ENCODE measurements at places on chromosomes 11 and 22.

DNA sequence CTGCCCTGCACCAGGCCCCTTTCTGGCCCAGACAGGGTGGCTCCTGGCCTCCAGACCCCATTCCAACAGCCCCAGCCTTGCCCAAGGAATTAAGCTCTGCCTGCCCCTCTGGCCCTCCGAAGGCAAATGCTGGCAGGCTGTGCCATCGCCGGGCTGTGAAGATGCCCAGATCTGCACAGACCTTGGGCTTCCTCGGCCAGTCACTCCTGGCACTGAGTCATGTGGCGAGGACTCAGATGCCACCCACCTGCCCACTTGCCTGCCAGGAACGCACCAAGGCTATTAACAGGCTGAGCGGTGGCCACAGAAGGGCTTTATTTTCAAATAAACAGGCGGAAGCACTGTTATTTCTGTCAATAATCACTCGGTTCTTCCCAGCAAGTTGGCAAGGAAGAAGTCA, 50.3 kb upstream of the TTLL12 start:
- DNase-seq: no peak

DNA sequence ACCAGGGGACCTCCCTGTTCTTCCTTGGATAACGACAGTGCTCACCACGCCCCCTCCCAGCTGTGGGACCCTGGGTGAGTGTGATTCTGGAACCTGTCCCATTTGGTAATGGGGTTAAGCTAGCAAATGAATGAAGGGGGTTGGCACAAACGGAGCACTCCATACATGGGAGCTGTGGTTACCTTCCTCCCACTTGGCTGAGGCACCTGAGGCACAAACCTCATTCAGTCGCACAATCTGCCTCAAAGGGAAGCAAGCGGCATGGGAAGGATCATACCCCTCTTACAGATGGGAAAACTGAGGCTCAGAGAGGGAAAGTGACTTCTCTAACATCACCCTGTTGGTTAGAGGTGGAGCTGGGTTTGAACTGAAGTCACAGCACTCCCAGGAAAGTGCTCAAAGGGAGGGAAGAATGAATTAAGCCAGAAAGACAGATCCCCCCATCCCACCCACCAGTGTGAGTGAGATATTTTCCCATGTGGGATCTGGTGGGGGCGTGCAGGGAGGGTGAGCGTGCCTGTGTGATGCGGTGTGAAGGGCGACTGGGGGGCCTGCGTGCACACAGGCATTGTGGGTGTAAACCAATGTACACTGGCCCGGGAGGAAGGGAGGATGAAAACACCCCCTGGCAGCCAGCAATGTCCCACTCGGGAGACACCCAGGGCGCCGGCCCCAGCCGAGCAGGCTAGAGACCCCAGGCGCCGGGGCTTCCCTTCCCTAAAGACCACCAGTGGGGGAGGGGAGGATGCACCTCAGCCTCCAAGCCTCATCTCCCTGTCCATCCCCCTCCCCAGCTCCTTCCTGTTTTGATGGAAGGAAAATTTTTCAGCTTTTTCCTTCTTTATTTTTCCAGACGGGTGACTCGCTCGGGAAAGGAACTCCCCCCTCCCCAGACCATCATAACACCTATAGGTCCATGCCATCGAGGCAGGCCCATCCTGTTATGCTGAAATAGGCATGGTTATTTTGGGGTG, 8.0 kb upstream of the PDGFB start:
- DNase-seq: no peak

DNA sequence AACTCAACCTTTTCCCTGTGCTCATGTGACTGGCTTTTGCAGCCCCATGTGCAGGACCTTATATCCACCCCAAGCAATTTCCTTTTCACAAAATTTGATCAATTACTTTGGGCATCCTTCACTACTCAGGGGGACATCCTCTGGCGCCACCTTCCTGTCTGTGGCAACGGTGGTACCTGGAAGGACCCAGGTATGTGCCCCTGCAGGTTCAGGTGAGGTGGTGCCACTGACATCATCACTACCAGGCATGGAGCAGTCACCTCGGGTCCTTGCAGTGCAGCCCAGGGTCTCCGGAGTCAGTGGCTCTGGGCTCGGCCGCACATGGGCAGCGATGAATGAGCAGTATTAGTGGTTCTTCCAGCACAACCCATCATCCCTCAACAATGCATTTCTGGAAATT, 37.7 kb upstream of the B3GAT1 start:
- no peak for DNase-seq

GRCh38 chr11:104534278-104534677, 364.0 kb downstream of the CASP12 start:
- DNase-seq: no peak

DNA sequence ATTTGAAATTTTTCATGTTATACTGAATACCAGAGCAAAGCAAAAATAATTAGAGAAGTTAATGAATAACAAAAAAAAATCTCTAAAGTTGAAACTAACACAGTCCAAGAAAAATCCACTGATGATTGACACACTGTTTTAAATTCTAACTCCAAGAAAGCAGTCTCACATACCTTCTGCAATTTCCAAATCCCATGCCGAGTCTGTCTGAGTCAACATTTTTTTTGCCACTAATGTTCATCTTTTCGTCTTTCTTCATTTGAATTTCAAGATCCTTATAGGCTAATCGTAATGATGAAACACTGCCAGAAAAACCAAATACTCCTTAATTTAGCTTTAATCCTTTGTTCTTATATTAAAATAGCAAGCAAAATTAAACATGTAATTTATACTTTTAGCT, 39.5 kb downstream of the ARFGAP3 start:
- DNase-seq: no peak

GRCh38 chr11:34459507-34460162, 20.9 kb downstream of the CAT start:
- DNase-seq: no peak

DNA sequence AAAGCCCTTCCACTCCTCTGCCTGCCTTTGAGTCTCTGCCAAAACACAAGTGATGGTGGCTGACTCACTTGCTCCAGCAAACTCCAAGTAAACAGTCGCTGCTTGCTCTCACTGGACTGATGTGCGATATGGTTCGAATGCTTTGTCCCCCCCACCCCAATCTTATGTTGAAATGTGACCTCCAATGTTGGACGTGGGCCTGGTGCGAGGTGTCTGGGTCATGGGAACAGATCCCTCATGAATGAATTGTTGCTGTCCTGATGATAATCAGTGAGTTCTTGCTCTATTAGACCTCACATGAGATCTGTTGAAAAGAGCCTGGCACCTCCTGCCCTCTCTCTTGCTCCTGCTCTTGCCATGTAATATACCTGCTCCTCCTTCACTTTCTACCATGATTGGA, 747.9 kb downstream of the OPCML start:
- DNase-seq: no peak

DNA sequence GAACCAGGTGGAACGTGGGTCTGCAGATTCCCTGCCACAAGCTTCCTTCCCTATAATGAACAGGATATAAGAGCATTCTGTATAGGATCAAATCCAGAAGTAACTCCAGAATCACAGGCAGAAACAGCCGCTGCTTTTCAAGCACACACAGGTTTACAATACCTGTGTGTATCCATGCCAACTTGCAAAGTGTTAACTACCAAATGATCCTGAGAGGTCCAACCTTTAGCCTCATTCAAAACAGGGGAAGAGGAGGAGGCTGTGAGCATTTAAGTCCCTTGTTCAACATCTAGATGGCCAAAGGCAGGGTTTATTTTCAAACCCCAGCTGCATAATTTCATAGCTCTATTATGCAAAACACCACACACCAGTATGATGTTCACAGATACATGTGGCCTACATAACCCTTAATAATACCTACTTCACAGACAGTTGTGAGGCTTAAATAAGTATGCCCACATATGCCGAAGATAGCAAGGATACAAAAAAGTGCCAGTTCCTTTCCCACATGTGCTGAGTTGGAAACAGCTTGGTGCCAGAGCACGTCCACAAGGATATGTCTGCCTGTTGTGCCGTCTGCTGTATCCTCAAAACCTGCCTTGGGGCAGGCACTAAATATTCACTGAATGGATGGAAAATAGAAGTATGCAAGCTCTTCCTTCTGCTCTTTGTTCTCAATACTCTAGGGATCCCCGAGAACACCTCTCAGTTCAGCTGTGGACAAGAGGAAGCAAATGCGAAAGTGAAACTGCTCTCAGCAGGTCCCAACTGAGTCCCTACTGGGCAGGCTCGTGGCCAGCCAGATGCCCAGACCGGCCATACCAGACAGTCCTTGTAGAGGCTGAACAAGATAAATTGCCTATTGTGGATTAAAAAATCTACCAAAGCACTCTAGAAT, 66.8 kb downstream of the LARGE1 start:
- DNase-seq: no peak

- no peak for DNase-seq
Measured at GRCh38 chr22:46114518-46115387, 35.6 kb upstream of the PPARA start.

DNA sequence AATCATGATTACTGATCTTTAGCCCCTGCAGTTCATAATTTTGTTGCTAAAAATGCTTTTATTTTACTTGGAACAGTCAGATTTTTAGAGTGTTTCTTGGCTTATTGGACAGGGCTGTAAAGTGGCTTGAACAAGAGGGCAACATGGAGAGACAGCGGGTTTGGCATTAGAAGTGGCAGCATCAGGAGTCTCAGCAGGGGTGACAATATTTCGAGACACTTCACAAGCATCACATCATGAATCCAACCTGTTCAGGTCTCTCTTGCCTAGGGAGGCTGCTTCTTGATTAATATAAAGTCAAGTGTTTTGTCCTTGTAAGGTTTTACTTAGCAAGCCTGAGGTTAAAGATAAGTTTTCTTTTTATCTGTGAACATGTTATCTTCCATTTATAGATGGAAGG, 2249.5 kb downstream of the LRRC4C start:
- no peak for DNase-seq

GRCh38 chr22:33867118-33867866, 53.0 kb downstream of the LARGE1 start:
- DNase-seq: no peak

- no peak for DNase-seq
Measured at GRCh38 chr11:93567401-93567895, 24.3 kb upstream of the SMCO4 start.

GRCh38 chr22:31611061-31611760, 50.8 kb downstream of the PISD start:
- no peak for DNase-seq

DNA sequence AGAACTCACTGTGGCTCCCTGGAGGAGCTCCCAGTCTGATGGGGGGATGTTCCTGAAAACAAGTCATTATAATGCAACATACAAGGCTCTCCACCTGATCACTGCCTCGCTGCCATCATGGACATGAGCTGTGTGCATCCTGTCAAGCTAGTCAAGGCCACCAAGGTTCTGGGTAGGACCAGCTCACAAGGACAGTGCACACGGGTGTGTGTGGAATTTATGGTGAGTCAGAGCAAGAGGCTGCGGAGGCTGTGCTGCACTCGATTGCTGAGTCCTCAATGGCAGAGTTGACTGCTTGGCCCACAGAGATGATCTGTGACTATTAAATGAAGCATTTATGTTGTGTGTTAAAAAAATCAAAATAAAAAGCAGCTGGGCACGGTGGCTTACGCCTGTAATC, 96.6 kb downstream of the SEZ6L start:
- no peak for DNase-seq

GRCh38 chr11:81874635-81875034, 859.0 kb downstream of the FAM181B start:
- DNase-seq: no peak

DNA sequence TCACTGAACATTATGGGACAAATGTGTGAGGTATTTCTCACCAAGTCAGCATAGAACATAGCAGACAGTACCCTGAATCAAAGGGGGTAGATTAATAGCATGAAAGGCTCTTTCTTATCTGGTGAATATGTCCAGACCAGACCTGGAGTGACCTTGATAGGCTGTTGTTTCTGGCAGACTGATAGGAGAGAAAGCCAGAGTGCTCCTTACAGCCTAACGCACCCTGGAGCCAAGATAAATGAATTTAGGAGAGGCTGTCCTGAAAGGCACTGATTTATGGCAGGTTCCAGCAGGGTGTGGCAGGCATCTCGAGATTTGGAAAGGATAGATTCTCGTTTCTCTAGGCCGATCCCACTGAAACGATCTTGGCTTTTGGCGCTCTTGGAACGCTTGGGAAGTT, 204.6 kb downstream of the DBX1 start:
- DNase-seq: no peak

DNA sequence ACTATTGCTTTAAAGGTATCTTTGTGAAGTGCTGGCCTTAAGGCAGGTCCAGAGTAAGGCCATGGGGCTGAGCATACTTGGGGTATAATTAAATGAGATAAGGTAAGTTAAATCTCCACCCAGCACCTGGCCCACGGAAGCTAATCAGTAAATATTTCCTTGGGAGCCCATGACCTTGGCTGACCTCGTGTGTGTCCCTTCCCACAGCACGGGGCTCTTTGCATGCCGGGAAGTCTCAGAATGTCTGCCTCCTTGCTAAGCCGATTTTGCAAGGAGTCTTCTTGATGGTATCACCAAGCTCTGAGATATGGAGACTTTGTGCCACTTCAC, 46.5 kb downstream of the ADM start:
- DNase-seq: no peak

DNA sequence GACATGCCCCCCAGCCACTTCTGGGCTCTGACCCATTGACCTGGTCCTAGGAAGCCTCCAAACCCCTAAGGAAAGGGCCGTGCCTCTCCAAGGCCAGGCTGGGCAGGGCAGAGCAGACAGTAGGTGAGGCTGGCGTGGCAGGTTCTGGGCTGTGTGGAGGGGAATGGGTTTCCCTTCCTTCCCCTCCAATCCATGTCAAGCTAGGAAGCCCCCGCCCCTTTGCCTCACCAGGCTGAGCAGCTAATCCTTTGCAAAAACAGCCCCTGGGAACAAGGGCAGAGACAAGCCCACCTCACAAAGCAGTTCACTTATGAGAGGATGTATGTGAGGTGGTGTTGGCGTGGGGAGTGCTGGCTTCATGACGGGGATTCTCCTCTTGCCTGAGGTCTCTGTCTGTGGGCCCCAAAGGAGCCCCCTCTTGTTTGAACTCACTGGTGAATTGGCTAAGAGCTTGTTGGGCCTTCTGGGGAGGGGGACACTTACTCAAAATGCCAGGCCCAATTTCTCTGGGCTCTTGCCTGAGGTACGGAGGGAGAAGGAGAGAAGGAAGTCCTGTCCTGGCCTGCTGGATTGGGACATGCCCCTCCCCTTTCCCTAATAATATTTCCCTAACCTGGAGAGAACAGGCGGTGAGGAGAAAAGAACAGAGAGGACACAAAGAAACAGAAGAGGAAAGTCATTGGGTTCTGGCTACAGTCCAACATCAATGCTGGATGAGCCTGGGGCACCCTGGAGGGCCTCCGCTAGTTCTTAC, 1.6 kb upstream of the TRIM29 start:
- DNase-seq: no peak

- DNase-seq: no peak
Measured at GRCh38 chr11:95714843-95715776, 74.5 kb downstream of the FAM76B start.

- no peak for DNase-seq
Measured at GRCh38 chr11:65786786-65787636, at the start of gene OVOL1. Gene OVOL1, plus strand, starts transcription at chr11:65787063. Its CDS starts 311 bp downstream, at chr11:65787374.

GRCh38 chr11:133782116-133782725, 63.1 kb downstream of the SPATA19 start:
- no peak for DNase-seq

- DNase-seq: no peak
Measured at GRCh38 chr22:39938509-39939111, 21.6 kb upstream of the TMA7B start.

GRCh38 chr11:66886671-66887221, 29.9 kb downstream of the LRFN4 start:
- DNase-seq: no peak

GRCh38 chr11:8219257-8220021, 44.2 kb downstream of the LMO1 start:
- DNase-seq: peak; percentile 89
